ENCODE measurements at places on chromosomes 13 and 19.

GRCh38 chr19:32580353-32580900 lies 563 bp upstream of the PDCD5 start:
- DNase-seq, result no peak

DNA sequence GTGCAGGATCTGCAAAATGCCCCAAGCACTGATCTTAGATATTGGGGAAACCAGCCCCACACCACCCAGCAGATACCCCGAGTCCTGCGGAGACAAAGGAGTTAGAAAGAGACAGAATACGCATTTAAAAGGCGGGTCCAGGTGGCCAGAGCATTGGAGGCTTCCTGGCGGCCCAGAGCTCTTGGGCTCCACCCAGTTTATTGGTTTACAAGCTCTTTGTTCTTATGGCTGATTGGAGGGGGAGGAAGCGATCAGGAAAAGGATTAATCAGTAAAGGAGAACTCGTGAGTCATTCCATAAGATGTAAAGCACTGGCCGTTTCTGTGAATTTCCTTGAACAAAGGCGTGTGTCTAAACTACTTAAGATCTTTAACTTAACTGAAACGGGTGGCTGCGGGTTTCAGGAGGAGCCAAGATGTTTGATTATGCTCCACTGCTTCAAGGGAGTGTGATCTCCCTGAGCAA lies 926 bp downstream of the ZNF587 start:
- DNase-seq, result peak; percentile 26

DNA sequence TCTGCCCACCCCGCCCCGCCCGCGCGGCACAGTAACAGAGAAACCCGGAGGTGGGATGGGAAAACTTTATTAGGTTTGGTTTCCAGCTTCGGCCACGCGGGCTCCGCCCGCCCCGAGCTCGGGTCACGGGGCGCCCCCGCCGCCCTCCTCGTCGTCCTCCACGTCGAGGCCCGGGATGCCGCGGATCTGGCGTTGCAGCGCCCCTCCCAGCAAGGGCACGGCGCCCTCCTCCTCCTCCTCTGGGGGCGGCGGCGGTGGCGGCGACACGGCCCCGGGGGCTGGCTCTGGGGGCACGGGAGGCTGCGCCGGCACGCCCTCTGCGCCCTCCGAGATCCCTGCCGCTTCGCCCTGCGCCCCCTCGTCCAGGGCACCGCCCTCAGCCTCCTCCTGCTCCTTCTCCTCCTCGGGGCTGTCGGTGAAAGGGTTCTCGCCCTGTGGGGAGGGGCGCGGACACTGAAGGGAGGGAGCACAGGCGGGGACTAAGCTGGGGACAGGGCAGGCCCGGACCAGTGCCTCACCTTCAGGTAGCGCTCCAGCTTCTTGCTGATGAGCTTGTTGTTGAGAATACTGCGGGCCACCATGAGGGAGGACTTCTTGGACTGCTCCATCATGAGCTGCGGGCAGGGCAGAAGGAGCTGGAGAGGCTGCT lies 536 bp upstream of the AKAP8 start:
- DNase-seq, result peak; percentile 78

GRCh38 chr19:49631014-49631588 lies 8.8 kb downstream of the RRAS start:
- no peak for DNase-seq

GRCh38 chr13:109390391-109390790 lies 396.0 kb downstream of the IRS2 start:
- no peak for DNase-seq

- DNase-seq, result no peak
Observed at GRCh38 chr13:80012251-80012650, 328.7 kb downstream of the SPRY2 start.

DNA sequence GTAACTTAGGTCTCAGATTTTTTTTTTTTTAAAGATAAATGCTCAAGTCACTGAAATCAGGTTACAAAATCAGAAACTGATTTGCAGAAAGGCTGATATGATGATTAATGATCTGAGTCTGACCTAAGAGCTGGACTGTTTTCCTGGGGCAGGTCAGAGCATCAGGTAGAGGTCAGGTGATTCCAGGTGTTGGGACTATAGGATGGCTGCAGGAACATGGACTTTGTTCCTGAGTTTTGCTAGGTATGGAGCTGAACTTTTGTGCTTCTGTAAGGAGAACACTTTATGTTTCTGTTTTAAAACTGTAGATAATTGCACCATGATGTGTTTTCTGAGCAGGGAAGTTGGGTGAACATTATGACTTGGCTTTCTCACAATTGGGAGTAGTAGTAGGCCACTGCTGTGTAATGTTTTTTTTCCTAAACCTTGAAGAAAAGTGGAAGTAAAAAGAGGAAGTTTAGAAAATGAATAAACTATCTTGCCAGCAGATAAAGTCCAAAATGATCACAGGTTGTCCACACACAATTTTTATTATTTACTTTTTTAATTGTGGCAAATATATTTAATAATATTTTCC lies 297.2 kb downstream of the DCT start:
- DNase-seq, result no peak

- DNase-seq, result no peak
Observed at GRCh38 chr19:2574478-2574931, 98.6 kb downstream of the GADD45B start.

DNA sequence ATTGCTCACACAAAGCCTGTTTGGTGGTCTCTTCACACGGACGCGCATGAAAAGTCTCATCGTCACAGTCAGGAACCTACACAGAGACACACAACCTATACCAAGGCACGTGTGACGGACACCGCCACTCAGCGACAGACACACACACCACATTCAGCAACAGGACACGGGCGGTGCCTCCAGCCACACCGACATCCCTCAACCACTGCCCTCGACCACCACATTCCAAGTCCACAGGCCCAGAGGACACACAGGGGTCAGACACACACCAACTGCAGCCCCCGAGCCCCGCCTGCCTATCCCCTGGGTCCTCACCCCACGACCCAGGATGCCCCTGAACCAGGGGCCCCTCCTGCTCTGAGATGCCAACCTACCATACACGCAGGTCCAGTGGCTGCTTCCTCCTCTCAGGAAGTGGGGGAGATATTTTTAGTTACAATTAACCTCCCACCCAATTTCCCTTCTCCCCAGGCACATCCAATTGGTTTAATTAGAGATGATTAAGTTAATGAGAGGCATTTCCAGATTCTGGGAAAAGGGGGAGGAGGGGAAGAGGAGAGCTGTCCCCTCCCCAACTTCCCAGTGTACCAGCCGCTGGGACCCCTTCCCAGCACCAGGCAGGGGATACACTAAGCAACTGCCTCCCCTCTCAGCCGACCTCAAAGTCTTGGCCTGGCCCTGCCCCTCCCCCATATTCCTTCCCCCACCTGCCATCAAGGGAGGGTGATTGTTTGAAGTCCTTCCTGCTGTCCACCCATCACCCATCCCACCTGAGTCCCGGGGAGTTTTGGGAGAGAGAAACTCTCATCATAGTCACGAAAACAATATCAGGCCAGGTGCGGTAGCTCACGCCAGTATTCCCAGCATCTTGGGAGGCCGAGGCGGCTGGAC lies 20.4 kb downstream of the MEIS3 start:
- DNase-seq, result no peak

- DNase-seq, result no peak
Observed at GRCh38 chr19:56934438-56935090, 94.0 kb upstream of the PEG3 start.

GRCh38 chr13:72174549-72174948 lies 307.5 kb upstream of the DACH1 start:
- DNase-seq, result no peak

DNA sequence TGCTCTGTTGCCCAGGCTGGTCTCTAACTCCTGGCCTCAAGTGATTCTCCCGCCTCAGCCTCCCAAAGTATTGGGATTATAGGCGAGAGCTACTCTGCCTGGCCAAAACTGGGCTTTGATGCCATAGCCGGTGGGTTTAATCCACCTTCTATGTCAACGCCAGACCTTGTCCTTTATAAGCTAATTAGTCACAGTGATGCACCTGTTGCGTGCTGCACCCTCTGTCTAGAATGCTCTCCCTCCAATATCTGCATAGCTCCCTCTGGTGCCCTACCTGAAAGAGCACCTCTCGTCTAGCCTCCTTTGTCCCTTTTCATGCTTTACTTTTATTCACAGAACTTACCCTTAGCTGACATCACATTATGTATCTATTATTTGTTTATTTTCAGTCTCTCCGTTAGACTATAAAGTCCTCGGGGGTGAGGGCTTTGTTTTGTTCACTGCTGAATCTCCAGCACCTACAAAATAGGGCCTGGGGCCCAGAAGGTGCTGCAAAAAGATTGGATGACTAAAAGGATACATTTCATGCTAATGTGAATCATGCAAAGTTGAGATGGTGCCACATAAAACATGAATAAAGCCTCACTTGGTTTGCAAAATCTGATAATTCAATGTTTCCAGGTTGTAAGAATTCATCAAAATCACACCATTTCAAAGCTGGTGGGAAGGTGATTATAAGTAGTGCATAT lies 148.1 kb downstream of the USP12 start:
- no peak for DNase-seq

GRCh38 chr13:37114250-37114649 lies 8.8 kb upstream of the CSNK1A1L start:
- no peak for DNase-seq

GRCh38 chr19:38647966-38648768 lies 718 bp downstream of the ACTN4 start:
- DNase-seq, result no peak

- no peak for DNase-seq
Observed at GRCh38 chr13:103605546-103606326, 539.5 kb upstream of the SLC10A2 start.

- DNase-seq, result no peak
Observed at GRCh38 chr13:46341112-46341711, 45.8 kb downstream of the RUBCNL start.

GRCh38 chr19:10729411-10729810 lies 11.5 kb downstream of the DNM2 start:
- DNase-seq, result no peak

- no peak for DNase-seq
Observed at GRCh38 chr13:31122544-31123260, 39.0 kb downstream of the HSPH1 start.

DNA sequence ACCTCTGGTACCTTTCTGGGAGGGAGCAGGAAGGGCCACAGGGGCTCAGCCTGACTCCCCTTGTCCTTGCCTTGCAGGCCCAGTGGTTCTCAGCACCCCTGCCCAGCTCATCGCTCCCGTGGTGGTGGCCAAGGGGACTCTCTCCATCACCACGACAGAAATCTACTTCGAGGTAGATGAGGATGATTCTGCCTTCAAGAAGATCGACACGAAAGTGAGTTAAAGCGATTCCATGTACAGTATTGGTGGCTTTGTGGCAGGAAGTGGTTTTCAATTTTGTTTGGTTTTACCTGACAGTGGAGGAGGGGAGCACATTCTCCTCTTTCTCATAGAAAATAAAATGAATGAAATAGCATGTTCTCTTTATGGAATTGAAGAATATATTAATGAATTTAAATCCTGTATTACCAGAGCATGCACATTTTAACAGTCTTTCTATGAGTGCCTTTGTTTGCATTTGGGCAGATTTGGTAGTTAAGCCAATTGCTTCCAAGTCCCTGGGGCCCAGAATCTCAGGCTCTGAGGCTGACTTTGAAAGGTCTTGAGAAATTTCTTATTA lies 4.1 kb downstream of the MAB21L1 start:
- DNase-seq, result no peak

DNA sequence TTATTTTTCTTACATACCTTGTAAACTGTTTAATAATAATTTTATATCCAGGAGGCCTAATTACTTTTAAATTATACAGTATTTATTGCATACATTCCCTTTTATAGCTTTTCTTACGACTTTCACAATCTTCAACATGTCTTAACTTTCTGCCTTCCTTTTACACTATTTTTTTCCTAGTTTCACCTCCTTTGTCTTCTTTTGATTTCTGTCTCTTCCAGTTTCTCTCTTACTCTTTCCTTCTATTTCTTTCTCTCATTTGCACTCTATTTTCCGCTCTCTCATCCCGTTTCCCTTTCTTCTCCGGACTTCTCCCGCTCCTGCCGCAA lies 11.5 kb downstream of the ZNF552 start:
- DNase-seq, result no peak

- DNase-seq, result no peak
Observed at GRCh38 chr13:55214841-55215345, 1925.8 kb upstream of the PRR20A start.

- no peak for DNase-seq
Observed at GRCh38 chr13:72121466-72121865, 254.5 kb upstream of the DACH1 start.

GRCh38 chr13:98468361-98468760 lies 108.5 kb downstream of the STK24 start:
- DNase-seq, result no peak

GRCh38 chr19:31586282-31586681 lies 237.0 kb upstream of the TSHZ3 start:
- no peak for DNase-seq

GRCh38 chr19:7808108-7808507 lies 21.9 kb upstream of the EVI5L start:
- DNase-seq, result no peak

DNA sequence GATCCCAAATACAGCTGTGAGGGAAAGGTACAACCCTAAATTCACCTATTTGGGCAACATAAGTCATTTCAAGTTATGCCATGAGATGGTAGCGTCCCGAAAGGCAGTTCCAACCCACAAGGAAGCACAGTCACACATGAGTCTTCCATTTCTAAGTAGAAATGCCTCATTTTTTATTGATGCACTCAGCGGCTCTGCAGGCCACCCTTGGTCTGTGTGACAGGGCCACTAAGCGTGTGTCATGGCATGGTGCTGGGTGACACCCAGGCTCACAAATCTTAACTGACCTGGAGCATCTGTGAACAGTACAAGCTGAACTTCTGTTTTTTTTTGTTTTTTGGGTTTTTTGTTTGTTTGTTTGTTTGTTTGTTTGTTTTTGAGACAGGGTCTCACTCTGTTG lies 15.1 kb downstream of the RAB20 start:
- no peak for DNase-seq

DNA sequence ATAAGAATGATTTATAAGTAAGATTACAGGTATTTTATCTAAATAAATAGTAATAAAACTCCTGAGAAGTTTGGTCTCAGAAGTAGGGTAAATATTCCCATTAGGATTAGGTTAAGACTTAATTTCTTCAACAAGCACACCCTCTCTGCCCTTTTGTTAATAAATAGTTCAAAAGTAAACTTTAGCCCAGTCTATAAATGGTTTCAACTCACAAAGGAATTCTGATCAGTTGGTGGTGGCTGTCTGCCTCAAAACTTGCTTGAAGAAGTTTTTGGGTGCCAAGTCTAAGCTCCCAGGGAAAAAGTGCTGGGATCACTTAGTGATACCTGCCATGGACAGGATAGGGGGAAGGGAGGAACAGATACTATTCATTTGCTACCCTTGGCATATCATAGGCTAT lies 22.9 kb downstream of the MBNL2 start:
- no peak for DNase-seq
